ENCODE measurements at places on chromosomes 3 and 15. TPM values are rescaled to one million over a fixed set of nuclear protein-coding genes. Genes with fewer than 3 reads are reported as not detected.
A peak's percentile ranks its signal among the peaks of the same experiment; 100 is the strongest.

Gene A4GNT
- total RNA-seq, result not detected

GRCh38 chr15:95609096-95609495, 721.4 kb upstream of the NR2F2 start:
- no peak overlapping the region for H3K4me3 ChIP-seq
- no peaks in the 10 kb centered on the region for H3K36me3 ChIP-seq
- H3K4me1 ChIP-seq, result no peaks in the 10 kb centered on the region
- no peaks in the 10 kb centered on the region for H3K27me3 ChIP-seq
- no peak for DNase-seq
- H3K27ac ChIP-seq, result no peak overlapping the region

DNA sequence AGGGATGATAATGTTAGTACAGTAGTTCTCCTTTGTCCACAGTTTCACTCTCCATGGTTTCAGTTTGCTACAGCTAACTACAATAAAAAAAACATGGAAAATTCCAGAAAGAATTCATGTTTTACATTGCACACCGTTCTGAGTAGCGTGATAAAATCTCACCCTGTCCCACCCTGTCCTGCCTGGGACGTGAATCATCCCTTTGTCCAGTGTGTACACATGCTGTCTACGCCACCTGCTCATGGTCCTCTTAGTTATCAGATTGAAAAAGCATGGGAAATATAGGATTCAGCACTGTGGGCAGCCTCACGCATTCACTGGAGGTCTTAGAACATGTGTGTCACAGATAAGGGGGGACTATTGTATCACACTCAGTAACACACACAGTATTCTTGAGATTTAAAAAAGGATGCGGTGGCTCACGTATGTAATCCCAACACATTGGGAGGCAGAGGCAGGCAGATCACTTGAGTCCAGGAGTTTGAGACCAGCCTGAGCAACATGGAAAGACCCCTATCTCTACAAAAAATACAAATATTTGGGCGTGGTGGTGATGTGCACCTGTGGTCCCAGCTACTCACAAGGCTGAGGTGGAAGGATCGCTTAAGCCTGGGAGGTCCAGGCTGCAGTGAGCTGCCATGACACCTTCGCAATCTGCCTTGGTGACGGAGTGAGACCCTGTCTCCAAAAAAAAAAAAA, 8.7 kb upstream of the FLNB start:
- no peak overlapping the region for H3K4me3 ChIP-seq
- DNase-seq, result no peak
- no peaks in the 10 kb centered on the region for H3K27me3 ChIP-seq

- no peaks in the 10 kb centered on the region for H3K4me1 ChIP-seq
- no peak overlapping the region for H3K4me3 ChIP-seq
- no peak for DNase-seq
- no peaks in the 10 kb centered on the region for H3K36me3 ChIP-seq
- no peaks in the 10 kb centered on the region for H3K27me3 ChIP-seq
Measured at GRCh38 chr3:155227141-155227540, 66.3 kb downstream of the STRIT1 start.

Gene CPLX3
- 0.39 TPM for total RNA-seq

Gene MTMR10
- total RNA-seq, result 40.8 TPM

DNA sequence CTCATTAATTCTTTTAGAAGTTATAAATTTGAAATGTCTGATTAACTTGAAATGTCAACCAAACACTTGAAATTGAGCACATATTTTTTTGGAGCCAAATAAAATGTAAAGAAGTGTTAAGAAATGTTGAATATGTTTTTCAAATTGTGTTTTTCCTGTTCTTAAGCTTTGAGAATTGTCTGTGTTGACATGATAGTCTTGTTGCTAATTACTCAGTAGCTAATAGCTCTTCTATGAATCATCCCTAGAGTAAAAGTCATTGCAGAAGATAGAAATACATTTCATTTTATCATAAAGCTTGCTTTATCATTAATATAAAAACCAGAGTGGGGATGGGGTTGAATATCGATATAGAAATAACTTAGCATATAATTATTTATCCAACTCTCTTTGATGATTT, 41.9 kb upstream of the ABHD10 start:
- no peaks in the 10 kb centered on the region for H3K4me1 ChIP-seq
- no peaks in the 10 kb centered on the region for H3K36me3 ChIP-seq
- H3K27ac ChIP-seq, result no peak overlapping the region
- DNase-seq, result no peak
- H3K4me3 ChIP-seq, result no peak overlapping the region
- no peaks in the 10 kb centered on the region for H3K27me3 ChIP-seq

Gene PLA2G4E
- total RNA-seq, result not detected

DNA sequence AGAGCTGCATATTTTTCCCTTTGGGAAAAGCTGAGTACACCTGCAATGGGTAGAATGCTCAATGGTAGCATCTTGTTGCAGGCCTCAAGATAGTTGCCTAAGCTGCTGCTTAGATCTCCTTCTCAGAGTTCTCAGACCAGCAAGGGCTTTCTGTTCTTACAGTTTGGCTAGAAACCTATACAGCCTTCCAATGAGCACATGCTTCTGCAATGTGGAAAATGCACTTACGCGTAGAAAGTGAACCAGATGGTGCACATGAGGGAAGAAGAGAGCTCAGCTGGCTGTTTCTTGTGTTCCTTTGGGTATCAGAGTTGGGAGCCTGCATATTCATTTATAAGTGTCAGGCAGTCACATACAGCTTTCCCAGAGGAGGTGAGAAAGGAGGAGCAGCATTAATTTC, 136.4 kb downstream of the B3GALNT1 start:
- no peaks in the 10 kb centered on the region for H3K27me3 ChIP-seq
- no peak overlapping the region for H3K4me3 ChIP-seq
- no peak for DNase-seq
- H3K36me3 ChIP-seq, result no peaks in the 10 kb centered on the region
- H3K4me1 ChIP-seq, result no peaks in the 10 kb centered on the region

DNA sequence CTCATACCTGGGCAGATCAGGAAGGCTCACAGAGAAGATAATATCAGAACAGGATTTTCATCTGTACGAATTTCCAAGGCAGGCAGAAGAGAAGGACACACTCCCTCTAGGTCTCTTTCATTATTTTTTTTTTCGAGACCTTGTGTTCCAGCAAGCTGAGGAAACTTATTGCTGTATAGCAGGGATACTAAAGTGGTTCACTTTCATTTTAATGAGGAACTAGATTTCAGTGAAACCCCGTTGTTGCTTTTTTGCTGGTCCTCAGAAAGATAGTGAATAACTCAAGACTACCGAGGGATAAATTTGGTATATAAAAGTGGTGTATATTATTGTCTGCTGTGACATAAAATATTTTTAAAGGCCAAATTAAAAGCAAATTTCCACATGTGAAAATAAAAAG, 24.6 kb downstream of the MEIS2 start:
- DNase-seq, result no peak
- H3K27me3 ChIP-seq, result peaks cover 7% of the 10 kb centered on the region
- no peaks in the 10 kb centered on the region for H3K36me3 ChIP-seq

DNA sequence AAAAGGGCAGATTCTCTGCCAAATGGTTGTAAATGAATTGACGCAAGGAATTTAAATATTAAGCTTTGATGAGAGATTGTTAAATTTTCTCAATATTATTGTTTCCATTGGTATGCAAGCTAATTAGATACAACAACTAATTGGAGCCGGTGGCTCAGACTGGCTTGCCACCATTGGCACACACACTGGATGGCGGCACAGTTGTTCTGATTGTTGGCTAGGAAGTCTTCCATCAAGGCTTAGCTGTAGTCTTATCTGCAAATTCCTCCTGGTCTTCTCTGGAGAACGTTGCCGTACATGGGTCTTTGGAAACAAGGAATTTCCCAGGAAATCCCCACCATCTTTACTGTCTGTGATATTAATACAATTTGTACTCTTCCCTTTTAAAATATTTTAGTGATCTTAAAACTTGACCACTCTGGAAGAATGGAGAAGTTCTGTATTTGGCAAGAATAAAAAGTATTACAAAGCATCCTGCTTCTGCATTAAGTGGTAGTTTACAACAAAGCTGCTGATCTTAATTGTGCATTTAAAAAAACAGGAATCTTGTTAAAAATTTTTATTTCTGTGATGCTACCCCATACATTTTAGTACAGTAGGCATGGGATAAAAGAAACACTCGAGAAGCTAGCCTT, 126.5 kb downstream of the UBE2E2 start:
- peaks cover 34% of the 10 kb centered on the region for H3K4me1 ChIP-seq
- H3K4me3 ChIP-seq, result no peak overlapping the region
- H3K27ac ChIP-seq, result no peak overlapping the region
- no peaks in the 10 kb centered on the region for H3K27me3 ChIP-seq
- no peaks in the 10 kb centered on the region for H3K36me3 ChIP-seq
- DNase-seq, result no peak

Gene CIDEC
- total RNA-seq, result not detected

DNA sequence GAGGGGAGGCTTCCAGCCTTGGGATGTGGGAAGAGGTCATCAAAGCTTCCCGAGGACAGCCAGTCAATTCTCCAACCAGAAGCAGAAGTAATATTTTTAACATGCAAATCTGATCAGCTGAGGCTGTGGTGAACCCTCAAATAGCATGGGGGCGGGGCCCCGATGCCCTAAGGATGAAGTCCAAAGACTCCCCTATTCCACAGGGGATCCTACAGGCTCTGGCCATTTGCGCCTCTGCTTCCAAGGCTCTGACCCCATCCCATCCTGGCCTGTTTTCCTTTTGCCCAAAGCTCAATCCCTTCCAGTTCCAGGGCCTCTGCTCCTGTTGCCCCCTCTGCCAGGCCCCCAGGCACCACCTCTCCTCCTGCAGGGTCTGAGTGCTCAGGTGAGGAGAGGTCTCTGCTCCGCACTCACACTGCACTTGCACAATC, 6.7 kb upstream of the CSK start:
- no peak overlapping the region for H3K27ac ChIP-seq
- H3K27me3 ChIP-seq, result no peaks in the 10 kb centered on the region
- peaks cover 69% of the 10 kb centered on the region for H3K4me1 ChIP-seq

DNA sequence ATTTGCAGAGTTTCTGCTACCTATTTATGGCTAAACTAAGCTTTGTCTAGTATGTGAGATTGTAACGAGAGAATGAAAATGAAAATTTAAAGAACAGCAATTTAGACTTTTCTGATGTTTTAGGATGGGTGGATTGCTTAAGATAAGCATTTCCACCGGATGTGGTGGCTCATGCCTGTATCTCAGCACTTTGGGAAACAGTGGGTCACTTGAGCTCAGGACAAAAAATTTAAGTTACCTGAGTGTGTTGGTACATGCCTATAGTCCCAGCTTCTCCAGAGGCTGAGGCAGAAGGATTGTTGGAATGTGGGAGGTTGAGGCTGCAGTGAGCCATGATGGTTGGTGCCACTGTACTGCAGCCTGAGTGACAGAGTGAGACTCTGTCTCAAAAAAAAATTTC, 3.3 kb downstream of the PPP4R2 start:
- peaks cover 67% of the 10 kb centered on the region for H3K4me1 ChIP-seq
- H3K36me3 ChIP-seq, result peaks cover 8% of the 10 kb centered on the region
- H3K27me3 ChIP-seq, result no peaks in the 10 kb centered on the region
- peak overlapping the region; percentile 93 for H3K4me3 ChIP-seq
- peak overlapping the region; percentile 85 for H3K27ac ChIP-seq

Gene DNASE1L3
- total RNA-seq, result not detected

- H3K36me3 ChIP-seq, result no peaks in the 10 kb centered on the region
- H3K27ac ChIP-seq, result no peak overlapping the region
- H3K4me1 ChIP-seq, result no peaks in the 10 kb centered on the region
- H3K27me3 ChIP-seq, result no peaks in the 10 kb centered on the region
Measured at GRCh38 chr3:34856081-34856947, 783.0 kb upstream of the ARPP21 start.

Gene NUSAP1
- 2.5 TPM for total RNA-seq

DNA sequence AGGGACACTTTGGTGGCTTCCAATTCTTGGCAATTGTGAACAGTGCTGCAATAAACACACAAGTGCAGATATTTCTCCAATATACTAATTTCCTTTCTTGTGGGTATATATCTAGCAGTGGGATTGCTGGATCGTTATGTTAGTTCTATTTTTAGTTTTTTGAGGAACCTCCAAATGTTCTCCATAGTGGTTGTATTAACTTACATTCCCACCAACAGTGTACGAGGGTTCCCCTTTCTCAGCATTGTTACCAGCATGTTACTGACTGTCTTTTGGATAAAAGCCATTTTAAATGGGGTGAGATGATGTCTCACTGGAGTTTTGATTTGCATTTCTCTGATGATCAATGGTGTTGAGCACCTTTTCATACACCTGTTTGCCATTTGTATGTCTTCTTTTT, 92.8 kb downstream of the DAPK2 start:
- peaks cover 6% of the 10 kb centered on the region for H3K4me1 ChIP-seq
- H3K4me3 ChIP-seq, result no peak overlapping the region
- peaks cover under 1% of the 10 kb centered on the region for H3K36me3 ChIP-seq
- DNase-seq, result no peak
- H3K27ac ChIP-seq, result no peak overlapping the region
- H3K27me3 ChIP-seq, result no peaks in the 10 kb centered on the region

DNA sequence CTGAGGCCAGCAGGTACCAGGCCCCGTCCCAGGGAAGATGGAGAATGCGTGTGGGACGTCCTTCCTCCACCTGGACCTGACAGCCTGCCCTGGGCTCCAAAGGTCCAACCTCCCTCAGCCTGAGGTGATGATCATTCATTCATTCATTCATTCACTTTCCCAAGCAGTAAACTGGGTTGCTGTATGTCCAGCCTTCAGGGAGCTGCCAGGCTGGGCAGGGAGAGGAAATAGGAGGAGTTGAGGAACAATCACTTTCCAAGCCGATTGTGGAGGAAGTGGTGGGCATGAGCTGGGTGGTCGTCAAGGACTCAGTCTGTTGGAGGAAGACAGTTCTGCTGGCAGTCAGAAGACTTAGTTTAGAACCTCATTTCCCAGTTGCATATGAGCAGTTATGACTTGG, 10.2 kb upstream of the CCDC33 start:
- no peak overlapping the region for H3K4me3 ChIP-seq
- DNase-seq, result no peak
- no peaks in the 10 kb centered on the region for H3K36me3 ChIP-seq

DNA sequence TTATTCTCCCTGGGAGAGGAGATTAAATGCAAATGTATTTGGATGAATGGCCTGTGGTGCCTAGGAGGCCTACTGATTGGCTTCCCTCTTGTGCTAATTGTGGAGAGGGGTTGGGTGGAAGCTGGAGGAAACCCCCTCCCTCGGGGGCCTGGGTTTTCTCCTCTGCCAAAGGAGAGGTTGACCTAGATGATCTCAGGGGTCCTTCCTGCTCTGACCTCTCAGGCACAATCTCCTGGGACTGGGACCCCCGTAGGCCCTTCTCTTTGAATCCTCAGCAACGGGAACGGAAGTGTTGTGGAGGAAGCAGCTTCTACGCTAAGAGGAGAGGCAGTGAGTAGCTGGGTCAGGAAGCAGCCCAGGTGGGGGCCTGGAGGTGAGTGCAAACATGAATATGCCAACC, 40.5 kb upstream of the MAGEF1 start:
- no peak overlapping the region for H3K4me3 ChIP-seq
- no peaks in the 10 kb centered on the region for H3K36me3 ChIP-seq
- H3K27me3 ChIP-seq, result peaks cover 11% of the 10 kb centered on the region
- H3K27ac ChIP-seq, result no peak overlapping the region
- H3K4me1 ChIP-seq, result peaks cover 3% of the 10 kb centered on the region

DNA sequence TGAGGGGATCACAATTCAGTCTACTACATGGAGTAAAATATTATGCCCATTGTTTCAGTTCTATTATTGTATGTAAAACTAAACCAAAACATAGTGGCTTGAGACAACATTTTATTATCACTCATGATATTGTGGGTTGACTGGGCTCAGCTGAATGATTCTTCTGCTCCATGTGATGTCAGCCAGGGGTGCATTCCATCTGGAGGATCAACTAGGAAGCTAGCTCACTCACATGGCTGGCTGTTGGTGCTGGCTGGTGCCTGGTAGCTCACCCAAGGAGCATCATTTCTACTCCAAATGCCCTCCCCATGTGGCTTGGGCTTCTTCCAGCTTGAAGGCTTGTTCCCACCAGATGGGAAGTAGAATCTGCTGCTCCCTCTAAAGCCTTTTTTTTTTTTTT, 51.8 kb upstream of the CLRN1 start:
- no peaks in the 10 kb centered on the region for H3K27me3 ChIP-seq
- no peaks in the 10 kb centered on the region for H3K4me1 ChIP-seq
- H3K36me3 ChIP-seq, result no peaks in the 10 kb centered on the region
- H3K4me3 ChIP-seq, result no peak overlapping the region
- no peak overlapping the region for H3K27ac ChIP-seq
